ENCODE measurements at places on chromosomes 7 and 10.

- no peak for DNase-seq
Measured at GRCh38 chr7:147937428-147937827, 653.1 kb upstream of the C7orf33 start.

DNA sequence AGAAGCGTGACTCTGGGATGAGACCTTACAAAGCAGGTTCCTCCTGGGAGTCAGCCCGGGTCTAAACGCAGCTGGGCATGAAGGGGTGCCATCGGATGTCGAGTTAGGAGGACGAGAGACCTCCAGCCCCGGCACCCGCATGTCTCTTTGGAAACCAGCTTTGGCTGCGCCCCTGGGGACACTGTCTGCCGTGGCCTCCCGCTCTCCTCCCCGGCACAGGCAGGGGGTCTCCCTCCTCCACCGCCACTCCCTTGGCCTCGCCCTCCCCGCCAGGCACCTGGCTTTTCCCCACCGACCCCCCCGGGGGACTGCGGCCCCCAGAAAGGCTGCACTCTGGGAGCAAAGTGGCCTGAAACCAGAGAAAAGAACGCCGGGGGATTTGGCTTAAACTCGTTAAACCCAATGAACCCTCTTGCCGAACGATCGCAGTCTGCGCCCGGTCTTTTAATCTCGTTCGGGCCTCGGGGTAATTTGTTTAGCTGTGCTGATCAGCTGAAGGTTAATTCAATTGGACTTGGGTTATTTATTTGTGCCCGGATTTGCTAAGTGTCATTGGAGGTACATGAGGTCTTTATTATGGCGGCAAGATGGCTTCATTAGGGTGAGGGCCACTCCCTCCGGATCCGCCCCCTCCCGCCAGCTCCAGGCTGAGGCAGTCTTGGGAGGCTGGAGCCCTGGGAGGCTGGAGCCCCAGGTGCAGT, 16.4 kb upstream of the PSMG3 start:
- peak; percentile 65 for DNase-seq

DNA sequence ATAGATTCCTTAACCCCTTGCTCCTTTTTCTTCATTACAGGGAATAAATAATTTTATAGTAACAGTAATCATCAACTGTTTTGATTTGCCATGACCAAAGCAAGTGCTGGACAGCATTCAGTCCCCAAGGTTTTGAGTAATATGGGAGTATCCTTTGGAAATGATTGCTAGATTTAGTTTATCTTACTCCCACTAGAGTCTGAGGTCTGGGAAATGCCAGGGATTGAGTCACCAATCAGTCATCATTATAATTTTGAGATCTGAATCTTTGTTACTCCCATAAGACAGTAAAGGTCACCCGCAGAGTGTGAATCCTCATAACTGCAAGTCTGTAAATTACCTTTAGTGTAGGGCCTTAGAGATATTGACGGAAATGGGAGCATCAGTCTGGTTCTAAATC, 133.7 kb upstream of the SEMA3E start:
- DNase-seq, result no peak

DNA sequence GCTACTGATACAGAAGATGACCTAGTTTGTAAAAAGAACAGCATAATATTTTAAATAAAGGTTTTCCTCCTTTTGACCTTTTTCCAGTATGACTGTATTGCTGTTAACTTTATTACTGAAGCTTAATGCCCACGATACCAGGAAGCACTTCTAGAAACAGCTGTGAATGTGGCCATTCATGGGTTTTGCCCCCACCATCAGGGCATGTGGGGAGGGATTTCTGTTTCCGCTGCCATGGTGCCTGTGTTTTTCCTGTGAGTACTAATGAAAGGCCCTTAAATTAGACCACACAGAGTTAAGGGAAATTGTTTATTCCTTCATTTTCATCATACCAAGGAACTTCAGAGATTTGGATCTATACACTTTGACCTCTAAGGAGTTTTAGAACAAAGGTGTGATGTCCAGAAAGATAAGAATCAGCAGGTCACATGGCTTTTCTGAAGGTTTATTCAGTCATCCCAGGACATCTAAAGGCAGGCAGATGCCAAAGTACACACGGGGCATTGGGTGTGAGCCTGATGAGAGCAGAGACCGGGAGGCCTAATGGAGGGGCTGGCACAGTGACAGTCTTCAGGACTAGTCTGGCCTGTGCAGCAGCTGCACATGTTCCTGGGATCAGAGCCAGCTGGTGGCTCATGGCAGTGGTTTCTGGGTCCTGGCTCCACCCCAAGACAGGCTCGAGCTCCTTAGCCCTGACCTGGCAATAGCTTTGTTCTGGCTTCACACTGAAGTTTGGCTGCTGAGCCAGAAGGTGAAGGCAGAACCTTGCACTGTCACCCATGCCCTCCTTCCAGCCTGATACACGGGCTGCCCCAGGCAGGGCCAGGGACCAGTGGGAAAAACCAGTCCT, 190.9 kb downstream of the REEP3 start:
- no peak for DNase-seq

- DNase-seq, result peak; percentile 90
Measured at GRCh38 chr7:1229956-1230355, 2.7 kb upstream of the UNCX start.

DNA sequence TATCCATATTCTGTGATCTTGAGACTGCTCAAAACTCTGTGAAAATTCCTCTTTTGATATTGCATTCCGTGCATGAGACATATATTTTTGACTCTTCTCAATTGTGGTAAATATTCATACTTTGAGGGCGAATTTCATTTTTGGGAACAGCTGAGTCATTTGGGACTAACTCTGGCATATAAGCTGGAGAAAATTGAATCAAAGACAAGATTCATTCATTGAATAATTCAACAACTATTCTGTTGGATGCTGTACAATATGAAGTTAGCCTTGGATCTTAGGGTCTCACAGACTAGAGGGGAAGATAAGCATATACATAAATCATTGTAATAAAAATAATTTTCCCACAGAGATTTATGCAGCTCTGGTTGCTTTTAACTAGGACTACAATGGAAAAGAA, 183.2 kb upstream of the NEBL start:
- DNase-seq, result no peak

DNA sequence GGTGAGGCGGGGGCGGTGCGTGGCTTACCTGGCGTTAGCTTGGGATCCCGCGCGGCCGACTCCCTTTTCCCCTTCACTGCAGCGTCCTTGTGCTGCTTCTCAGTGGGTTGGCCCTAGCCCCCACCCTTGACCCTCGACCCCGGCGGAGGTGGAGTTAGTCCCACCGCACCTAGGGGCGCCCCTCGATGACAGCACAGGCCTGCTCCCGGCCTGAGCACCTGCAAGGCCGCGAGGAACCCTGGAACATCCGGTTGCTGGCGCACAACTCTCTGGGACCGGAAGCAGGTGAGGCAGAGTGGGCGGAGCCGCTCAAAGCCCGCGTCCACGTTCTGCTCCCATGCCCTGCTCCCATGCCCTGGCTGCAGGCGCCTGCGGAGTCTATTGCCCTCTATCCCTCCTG, 266.9 kb downstream of the USP6NL start:
- DNase-seq, result no peak

GRCh38 chr10:88971221-88972061, 18.9 kb upstream of the ACTA2 start:
- no peak for DNase-seq

DNA sequence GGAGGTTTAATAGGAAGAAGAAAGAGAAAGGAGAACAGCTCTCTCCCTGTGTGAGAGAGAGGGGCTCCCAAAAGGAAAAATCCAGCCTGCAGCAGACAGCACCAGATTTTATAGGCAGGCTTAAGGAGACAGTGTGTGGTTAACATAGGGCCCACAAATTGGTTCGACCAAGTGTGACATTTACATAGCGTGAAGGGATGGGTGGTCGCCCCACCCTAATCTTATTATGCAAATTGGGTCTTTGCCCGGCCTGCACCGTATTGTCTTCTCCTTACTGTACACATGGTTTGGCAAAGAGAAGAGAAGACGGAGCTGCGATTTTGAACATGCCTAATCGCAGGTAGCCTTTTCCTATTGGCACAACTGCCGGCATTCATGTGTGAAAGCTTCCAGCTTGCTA, 756.3 kb downstream of the NXPH1 start:
- DNase-seq, result no peak

- DNase-seq, result no peak
Measured at GRCh38 chr7:28183627-28184026, 3.0 kb upstream of the JAZF1 start.

- peak; percentile 66 for DNase-seq
Measured at GRCh38 chr7:158409120-158409519, 178.5 kb downstream of the PTPRN2 start.

DNA sequence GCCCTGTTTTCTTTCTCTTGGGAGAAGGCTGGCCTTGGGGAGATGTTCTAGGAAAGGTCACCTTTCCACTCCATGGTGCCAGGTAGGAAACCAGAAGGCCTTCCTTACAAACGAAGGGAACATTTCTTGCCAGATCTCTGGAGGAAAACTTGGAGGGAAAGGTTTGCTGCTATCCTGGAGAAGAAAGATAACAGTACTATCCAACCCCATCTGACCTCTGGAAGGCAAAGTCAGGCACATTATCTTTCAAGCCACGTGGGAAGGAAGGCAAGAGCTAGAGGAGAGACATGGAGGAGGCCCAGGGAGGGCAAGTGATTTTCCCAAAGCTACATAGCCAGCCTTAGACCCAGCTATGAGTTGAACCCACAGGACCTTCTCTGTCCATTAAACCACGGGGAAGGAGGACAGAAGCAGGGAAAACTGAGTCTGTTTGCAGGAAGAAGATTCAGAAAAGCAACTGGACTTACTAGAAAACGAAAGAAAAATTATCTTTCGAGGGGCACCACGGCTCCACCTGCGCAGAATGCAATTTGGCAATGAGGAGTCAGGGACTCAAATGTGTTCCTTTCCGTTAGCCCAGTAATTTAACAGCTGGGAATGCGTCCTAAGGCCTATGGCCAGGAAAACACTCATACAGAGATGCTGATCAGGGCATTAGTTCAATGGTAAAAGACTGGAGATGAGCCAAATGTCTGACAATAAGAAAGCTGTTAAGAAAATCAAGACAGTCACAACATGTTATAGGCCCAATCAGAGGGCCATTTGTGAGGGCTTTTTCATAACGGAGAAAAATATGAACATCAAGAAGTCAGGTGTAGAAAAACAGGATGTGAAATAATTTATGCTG, 32.0 kb upstream of the PSAP start:
- no peak for DNase-seq

- DNase-seq, result no peak
Measured at GRCh38 chr7:148514236-148514635, 76.3 kb upstream of the C7orf33 start.

DNA sequence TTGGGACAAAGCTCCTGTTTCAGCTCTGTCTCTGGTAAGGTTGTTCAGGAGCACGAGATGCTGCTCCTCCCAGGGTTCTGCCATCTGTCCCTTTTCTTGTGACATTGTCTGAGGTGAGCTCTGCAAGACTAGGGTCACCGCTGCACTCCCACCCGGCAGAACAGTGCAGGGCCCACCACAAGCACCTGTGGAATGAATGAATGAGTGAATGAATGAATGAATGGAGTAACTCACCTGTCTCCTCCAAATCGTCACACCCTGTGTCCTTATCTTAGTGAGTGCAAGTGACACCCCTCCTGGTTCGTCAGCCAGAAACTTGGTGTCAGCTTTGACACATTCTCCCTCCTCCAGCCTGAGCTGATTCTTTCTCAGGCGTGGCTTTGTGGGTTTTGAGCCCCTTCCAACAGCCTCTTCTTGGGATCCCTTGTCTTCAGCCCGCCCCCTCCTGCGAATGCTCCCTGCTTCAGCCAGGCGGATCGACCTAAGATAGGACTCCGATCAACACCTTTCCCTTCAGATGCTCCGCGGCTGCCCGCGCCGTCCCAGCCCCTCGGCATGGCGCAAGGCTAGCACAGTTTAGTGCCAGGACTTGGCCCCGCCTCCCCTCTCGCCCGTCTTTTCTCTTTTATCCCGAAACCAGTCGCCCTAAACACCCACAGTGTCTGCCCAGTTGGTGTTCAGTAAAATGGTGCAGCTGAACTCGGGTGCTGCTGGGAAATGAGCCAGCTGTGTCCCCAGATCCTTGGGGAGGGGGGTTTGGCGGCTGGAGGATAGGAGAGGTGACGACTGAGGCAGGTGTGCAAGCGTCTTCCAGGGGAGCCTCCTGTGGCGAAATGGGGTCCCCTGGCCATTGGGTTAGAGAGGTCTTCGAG, 89.3 kb downstream of the BEND7 start:
- DNase-seq, result peak; percentile 77

DNA sequence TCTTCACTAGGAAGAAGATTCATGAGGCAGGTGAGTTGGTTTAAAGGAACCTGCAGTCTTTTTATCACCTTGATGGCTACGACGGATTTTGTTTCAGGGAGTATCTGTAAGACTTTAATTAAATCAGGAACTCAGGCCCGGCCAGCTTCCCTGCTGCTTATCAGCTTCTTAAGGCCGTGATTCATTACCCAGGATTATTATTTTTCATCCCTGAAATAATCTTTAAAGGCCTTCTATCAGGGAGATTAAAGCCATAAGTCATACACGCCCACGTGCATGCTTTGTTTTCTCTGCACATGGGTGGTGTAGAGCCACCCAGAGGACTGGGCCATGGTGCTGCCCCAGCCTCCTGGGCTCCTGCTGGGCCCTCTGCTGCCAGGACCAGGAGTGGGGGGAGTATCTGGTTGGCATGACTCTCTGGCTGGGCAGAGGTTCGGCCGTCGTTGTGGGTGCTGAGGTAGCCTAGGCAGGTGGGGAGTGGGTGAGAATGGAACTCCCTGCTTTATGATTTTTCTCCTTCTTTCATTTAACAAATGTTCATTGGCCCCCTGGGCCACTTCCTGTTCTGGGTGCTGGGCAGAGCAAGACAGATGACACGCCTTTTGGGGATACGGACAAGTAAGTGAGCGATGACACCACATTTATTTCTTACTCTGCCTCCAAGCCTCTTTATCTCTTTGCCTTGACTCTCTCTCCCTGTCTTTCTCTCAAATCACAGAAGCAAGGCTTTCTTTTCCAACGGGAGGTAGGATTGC, 39.0 kb upstream of the PCBD1 start:
- no peak for DNase-seq

- no peak for DNase-seq
Measured at GRCh38 chr10:33215635-33216034, 118.8 kb downstream of the NRP1 start.

- no peak for DNase-seq
Measured at GRCh38 chr7:80851896-80852476, 66.9 kb downstream of the SEMA3C start.

- peak; percentile 59 for DNase-seq
Measured at GRCh38 chr7:1703871-1704810, 34.1 kb downstream of the ELFN1 start.

- DNase-seq, result no peak
Measured at GRCh38 chr10:72308320-72308987, 34.7 kb downstream of the DDIT4 start.

DNA sequence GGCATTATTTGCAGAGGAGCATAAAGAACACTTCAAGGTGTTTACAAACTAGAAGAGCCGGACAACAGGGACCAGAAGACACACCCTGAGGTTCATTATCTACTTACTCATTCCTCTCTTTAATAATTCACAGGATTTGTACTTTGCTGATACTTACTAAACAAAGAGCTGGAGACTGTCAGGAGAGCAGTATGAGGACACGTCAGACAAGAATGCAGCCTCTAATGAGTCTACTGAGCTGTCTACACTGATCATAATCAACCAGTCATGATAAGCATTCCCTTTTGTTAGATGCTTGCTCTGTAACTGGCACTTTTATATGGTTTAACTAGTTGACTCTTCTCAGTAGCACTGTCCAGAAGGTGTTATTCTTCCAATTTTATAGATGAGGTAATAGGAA, 243.3 kb upstream of the CDC14C start:
- no peak for DNase-seq

All from H7 (cell line).